ENCODE measurements at places on chromosomes 5 and 9.

GRCh38 chr9:29958469-29958868, 2385.2 kb upstream of the C9orf72 start:
- DNase-seq: no peak

DNA sequence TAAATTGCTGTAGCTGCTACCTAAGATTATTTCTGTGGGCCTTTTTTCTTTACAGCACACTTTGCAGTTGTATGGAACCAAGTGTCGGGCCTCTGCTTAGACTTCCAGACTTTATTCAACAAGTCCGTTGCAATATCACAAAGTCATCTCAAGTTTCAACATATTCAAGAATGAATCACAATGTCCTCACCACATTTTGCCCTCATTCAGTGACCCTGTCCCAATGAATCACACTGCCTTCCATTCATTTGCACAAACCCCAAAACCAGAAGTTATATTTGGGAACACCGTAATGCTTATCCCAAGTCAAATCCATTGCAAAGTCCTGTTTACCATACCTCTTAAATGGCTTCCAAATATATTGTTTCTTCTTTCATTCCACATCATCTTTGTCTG, 439.6 kb downstream of the CSNK1G3 start:
- DNase-seq: peak; percentile 96

- DNase-seq: peak; percentile 73
Observed at GRCh38 chr5:159735749-159736660, 180.3 kb upstream of the ADRA1B start.

DNA sequence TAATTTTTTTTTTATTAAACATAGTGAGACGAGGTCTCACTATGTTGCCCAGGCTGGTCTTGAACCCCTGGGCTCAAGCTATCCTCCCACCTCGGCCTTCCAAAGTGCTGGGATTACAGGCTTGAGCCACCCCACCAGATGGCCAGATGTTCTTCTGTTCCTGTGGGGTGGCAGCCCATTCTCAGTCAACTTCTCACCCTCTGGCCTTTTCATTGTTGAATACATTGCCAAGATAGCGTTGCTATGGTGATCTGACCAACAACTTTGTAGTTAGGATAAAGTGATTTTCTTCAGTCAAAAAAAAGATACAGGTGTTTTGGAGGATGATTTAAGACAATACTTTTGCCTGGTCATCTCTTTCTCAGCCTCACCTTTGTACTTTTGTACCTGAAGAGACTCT, 109.1 kb downstream of the EGFLAM start:
- DNase-seq: no peak

DNA sequence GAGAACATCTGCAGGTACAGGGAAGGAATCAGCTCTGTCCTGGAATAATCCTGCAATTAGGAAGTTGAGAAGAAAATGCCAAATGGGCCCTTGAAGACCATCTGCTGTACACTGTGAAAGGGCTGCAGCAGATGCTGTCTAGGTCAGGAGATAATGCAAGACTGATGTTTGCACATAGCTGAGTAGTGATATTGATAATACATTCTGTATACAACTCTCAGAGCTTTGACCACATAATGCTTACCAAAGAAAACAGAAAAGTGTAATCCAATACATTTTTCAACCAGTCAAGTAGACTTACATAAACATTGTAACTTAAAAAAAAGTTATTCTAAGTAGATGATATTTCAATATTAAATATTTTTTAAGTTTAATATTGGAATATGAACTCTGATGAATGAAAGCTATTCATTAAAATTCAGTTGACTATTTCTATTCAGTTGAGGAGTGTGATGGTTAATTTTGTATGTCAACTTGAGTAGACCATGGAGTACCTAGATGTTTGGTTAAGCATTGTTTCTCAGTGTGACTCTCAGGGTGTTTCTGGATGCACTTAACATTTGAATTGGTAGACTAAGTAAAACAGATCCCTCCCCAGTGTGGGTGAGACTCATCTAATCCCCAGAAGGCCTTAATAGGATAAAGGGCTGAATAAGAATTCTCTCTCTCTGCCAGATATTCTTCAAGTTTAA, 380.1 kb upstream of the PRR16 start:
- DNase-seq: no peak

GRCh38 chr9:79671558-79671957, 99.8 kb downstream of the TLE4 start:
- DNase-seq: no peak
